Hepatic stellate cell (primary cell): ENCODE measurements at places on chromosomes 5 and 9.

- no peak for DNase-seq
Observed at GRCh38 chr9:91210318-91210717, 151.4 kb downstream of the AUH start.

- DNase-seq, result no peak
Observed at GRCh38 chr9:90702441-90702955, 59.9 kb upstream of the DIRAS2 start.

DNA sequence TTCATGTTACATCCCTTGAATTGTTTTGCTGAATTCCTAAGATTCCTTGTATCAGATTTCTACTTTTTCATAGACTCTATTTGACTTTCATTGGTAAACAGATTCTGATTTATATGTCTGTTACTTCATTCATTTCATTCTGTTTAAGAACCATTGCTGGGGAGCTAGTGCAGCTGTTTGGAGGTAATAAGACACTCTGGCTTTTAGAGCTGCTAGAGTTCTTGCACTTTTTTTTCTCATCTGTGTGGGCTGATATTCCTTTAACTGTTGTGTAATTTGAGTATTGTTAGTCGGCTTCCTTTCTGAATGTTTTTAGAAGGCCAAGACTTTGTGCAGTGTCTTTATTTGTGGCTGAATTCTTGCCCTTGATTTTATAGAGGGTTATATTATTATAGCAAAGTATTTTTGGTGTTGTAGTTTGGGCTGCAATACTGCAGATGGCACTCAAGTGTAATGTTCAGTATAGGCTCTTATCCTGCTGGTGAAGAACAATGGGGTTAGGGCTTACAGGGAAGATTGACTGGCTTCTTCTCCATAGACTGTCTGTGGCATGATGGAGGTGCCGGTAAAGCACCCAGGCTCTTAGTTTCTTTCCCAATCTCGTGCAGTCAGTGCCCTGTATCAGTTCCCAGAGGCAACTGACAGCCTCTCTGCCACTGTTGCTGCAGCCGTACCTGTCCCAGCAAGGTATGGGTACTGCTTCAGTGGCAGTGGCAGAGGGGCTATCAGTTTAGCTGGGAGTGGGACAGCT, 162.2 kb downstream of the OXCT1 start:
- DNase-seq, result peak; percentile 44

- DNase-seq, result no peak
Observed at GRCh38 chr5:2700876-2701275, 50.6 kb downstream of the IRX2 start.

DNA sequence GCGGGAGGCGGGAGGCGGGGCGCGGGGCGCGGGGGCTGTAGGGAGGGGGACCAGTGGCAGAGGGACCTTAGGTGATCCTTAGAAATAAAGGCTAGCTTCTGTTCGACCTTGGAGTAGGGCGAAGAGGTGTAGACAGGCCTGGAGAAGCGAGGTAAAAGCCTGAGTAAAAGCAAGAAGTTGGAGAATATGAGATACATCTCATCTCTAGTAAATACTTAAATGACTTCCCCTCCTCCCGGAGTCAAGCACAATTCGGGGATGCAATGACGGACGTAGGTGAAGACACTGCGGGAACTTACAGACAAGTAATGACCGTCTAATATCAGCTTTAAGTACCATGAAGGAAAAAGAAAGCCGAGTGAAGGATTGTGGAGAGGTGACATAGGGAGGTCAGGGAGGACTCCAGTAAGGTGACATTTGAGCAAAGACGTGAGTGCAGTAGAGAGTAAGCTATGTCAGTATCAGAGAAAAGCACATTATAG, 466 bp downstream of the SMC2 start:
- DNase-seq, result no peak

GRCh38 chr9:118729981-118730380, 639.3 kb downstream of the BRINP1 start:
- DNase-seq, result no peak

DNA sequence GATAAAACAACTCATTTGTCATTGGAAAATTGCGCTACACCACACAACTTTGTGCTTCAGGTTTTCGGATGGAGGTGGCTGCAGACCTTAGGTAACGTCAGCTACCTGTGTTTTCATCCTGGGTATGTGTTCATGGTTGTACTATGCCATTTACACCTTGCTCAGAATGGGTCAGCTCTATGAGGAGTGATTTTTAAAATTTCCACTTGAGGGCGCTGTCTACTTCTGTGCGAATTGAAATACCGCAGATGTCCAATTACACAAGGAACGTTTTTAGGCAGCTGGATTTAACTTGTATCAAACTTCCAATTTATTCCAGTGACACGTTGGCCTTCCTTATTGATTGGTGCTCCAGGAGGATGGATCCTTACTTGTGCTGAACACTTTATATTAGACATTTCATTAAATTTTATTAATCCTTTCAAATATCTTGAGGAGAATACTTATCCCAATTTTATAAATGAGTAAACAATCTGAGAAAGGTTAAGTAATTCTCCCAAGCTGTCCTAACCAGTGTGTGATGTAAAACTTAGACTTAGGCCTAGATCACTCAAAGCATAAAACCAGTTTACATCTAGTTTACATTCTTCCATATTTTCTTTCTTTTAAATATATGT, 23.4 kb downstream of the DMRTA1 start:
- no peak for DNase-seq

DNA sequence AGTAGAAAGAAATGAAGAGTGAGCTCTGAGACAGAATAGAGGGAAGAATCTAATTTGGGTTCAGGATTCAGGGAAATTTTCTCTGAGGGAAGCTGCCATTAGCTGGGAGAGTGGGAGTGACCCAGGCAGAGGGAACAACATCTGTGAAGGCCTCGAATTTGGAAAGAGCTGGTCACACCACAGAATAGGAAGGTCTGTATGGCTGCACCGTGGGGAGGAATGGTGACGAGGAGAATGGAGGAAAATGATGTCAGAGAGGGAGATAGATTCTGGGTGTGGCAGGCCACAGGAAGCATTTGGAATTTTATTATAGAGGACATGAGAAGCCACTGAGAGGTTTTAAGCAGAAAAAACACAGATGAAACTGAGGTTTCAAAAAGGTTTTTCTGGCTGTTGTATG, 98.5 kb downstream of the MAMDC2 start:
- no peak for DNase-seq

DNA sequence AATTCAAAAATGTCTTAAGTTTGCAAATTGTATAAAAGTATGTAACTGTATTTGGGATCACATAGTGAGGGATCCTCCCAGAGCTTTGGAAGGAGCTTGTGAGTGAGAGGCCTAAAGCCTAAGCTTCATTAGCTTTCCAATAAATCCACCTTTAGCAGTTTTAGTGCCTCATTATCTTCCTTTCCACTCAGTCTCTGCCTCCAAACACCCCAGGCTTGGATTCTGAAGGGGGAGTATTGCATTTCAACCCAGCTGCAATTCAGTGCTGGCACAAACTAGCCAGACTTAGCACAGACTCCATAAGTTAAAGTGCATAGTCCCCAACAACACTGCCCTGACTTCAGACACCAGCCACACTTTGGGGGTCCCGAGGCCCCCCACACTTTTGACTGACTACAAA, 113.5 kb downstream of the SMARCA2 start:
- no peak for DNase-seq

- DNase-seq, result no peak
Observed at GRCh38 chr5:123873846-123874245, 361.9 kb downstream of the CSNK1G3 start.

- DNase-seq, result peak; percentile 63
Observed at GRCh38 chr5:150636391-150637244, 3.8 kb upstream of the SYNPO start.

- DNase-seq, result no peak
Observed at GRCh38 chr9:112145886-112146285, 29.2 kb downstream of the SUSD1 start.

- no peak for DNase-seq
Observed at GRCh38 chr5:13653709-13654108, 290.8 kb downstream of the DNAH5 start.

- DNase-seq, result no peak
Observed at GRCh38 chr9:7387840-7388239, 411.7 kb downstream of the DMAC1 start.

DNA sequence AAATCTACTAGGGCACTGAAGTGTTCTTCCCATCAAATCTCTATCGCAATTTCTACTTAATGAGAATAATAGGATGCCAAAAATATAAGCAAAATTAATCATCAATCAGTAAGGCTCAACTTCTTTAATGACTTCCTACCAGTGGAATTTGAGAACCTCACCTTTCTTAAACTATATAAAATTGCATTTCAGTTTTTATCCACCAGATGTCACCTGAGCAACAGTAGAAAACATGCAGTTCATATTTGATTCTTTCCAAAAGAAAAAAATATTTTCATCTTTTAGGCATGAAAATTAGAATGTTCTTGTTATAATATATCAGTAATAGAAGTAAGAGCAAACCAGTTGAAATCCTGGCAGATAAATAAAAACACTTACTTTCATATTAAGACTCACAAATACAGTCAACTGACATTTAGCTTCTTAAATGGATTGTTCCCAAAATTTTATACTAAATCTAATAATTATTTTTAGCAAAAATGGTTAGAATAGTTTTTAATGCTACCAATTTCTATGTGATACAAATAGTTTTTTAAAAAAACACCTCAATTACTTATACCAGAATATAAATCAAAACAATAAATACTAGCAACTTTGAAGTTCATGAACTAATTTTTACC, 13.4 kb upstream of the CCDC112 start:
- DNase-seq, result no peak

DNA sequence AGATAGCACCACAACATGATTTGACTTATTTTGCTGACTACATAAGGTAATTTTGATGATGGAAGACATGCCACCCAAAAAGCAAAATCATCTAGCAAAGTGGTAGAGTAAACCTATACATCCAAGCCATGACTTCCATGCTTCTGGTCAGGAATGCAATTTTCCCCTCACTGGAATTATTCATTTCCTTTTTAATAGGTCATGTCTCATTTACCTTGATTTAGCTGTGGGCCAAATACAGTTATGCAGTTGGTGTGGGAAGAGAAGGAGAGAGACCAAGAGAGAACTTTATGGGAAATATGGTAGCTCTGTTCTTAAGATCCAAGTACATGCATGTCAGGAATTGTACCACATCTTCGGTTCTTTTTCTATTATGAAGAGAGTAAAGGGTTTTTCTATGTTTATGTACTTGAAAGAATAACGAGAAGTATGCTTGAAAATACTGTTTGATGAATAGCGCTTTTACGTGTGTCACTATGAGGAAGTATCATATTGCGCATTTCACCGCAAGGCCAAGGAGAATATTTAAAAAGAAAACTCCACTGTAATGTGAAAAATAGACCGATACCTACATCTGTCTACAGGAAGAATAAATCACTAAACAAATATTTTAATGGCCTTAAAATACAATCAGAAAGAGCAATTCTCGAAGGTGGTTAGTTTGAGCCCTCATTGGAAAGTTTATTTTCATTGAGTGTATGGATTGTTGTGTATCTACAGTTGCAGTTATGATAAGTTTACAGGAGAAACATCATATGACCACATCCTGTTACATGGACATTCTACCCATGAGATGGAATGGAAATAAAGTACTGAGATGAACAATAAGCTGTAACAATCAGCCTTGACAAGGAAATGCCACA, 134.0 kb downstream of the FOXD1 start:
- DNase-seq, result no peak

- no peak for DNase-seq
Observed at GRCh38 chr5:170293273-170293672, 4.3 kb downstream of the LCP2 start.

GRCh38 chr9:110758201-110758600, 89.6 kb downstream of the MUSK start:
- no peak for DNase-seq

DNA sequence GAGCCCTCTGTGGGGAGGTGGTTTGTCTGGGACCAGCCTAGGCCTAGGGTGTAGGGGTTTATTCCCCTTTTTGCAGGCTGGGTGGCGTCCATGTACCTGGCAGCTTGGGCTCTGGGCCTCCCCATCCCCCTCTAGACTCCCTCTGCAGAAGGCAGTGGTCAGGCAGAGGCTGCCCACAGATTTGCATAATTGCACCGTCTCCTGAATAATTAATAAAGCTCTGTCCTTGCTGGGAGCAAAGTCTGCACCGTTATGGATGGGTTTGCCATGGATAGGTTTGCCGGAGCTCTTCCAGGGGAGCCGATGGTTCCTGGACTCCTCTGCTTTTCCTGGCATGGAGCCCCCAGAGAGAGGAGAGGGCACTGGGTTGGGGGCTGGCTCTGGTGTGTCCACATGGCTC, 60.4 kb downstream of the DAB2IP start:
- DNase-seq, result no peak

- no peak for DNase-seq
Observed at GRCh38 chr5:91302958-91303357, 80.2 kb downstream of the ARRDC3 start.

DNA sequence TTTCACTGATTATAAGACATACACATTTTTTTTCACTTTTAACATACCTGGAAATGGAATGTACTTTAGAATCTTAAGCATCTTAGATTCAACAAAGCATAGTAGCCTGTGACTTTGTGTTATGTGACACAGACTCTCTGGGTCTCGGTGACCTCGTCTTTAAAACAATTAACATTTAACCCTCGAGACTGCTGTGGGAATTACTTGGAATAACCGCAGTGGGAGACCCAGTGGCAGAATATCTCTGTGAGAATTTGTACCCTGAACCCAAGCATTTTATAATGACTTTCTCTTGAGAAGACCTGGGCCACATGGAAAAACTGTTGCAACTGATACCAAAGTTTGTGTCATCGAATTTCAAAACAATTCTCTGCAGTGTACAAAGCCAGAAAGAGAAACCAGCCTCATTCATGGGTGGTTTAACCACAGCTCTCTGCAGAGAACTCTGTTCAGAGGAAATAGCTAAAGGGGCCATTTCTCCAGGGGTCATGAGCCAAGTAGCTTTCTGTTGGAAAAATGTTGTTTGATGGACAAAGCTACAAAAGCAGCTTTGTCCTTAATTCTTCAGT, 10.0 kb upstream of the RETREG1 start:
- DNase-seq, result no peak

DNA sequence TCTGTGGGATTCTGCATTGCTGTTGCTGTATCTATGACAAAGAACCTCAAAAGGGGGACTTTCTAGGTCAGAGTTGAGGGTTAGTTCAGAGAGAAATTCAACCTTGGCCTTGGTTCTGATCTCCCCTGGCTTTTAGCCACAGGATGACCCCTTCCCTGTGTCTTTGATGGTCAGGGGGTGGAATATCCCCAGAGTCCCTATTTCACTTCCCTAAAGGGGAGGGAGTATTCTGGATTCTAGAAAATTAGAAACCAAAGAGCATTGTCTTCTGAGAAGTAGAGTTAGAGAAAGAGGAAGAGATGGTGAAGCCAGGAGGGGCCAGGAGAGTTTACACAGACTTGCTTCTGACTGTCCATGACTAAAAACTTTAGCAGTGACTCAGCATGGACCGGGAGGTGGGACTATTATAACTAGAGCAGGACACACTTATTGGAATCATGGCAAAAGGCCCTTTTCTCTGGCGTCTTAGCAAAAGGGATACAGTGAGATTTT, 56.2 kb upstream of the LPAR1 start:
- peak; percentile 42 for DNase-seq
